ENCODE measurements at places on chromosomes 3 and 15.

GRCh38 chr15:55894399-55894965 lies 98.9 kb downstream of the NEDD4 start:
- no peak for DNase-seq

- DNase-seq: no peak
These were observed 65.8 kb upstream of the LEKR1 start for GRCh38 chr3:156760333-156760732.

DNA sequence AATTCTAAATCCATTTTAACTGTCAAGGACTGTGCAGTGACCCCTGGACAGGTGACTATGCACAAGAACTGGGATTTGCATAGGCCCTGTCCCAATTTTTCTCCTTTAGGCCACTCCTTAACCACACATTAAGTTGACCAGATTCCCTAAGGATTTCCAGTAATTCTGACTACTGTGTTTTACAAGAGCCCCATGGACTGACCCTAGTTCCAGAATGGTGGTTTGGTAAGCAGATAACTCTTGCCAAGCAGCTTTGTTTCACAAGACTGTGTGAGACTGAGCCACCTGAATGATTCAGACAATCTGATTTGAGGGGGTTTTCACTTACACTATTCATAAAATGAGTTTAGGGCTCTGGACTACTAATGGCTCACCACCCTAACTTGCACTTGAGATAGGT lies 535.8 kb downstream of the ZBBX start:
- DNase-seq: no peak

DNA sequence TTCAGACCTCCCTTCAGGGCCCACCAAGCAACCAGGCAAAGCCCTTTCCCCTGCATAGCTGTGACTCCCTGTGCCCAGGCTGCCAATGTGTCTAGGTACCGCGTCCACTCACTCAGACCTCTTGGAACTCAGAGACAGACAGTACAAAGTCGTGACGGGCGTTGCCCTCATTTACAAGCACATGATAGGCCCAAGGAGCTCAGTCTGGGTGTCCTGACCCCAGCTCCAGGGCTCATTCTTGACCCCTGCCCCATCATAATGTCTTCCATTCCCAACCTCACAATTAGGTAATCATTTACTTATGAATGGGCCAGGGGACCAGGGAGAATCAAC lies 56.0 kb downstream of the KLF13 start:
- no peak for DNase-seq

DNA sequence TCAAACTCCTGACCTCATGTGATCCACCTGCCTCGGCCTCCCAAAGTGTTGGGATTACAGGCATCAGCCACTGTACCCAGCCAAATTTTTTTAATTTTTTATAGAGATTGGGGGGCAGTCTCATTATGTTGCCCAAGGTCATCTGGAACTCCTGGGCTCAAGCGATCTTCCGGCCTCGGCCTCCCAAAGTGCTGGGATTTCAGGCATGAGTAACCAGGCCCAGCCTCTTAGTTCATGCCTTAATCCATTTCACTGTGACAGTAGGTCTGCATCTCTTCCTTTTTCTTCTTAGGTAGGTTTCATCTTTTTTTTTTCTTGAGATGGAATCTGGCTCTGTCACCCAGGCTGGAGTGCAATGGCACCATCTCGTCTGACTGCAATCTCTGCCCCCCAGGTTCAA lies 37.3 kb upstream of the PPP4R2 start:
- no peak for DNase-seq

DNA sequence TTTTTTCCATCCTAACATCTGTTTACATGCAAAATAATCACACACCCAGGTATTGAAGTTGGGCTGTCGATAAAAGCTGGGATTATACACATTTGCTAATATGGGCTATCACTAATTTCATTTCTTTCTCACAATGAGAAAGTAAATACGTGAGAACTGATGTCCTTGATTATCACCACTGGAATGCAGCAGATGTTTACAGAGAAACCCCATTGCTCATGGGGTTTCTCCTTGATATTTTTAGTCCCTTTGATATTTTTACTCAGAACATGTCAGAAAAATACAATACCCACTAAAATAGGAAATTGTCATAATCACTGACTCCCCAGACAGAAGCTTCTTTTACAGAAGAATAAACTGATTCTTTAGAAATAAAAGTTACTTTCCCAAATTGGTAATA lies 535.1 kb upstream of the CCDC54 start:
- DNase-seq: no peak

DNA sequence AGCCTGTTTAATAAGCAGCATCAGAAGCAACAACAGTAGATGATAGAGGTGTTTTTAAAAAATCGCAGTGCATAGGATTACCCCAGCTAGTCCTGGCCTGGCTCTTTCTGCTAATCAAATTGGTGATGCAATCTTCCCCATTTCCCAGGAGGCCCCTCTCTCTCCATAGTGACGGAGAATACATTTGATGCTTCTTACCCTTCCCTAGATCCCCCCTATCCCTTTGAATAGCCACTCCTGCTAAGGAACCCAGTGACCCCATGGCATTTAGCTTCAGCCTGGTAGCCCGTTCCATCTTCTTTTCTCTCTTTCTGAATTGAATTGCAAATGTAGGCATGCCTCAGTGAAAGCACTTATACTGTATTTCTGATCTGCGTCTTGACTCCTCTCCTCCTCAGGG lies 223.6 kb upstream of the GAP43 start:
- no peak for DNase-seq

DNA sequence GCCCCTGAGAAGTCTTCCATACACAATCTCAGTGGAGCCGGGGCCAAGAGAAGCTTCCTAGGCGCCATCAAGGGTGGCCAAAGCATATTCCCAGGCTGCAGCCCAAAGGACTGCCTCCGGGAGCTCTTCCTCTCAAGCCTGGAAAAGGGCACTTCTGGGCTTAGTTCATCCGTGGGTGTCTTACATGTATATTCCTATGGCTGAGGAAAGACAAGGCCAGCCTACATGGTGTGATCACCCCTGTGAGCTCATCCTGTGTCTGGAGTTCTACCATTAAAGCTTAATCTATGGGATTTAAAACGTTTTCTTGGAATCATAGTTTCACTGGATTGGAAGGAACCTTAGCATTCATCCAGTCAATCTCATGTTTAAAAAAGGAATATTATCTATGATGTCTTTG lies 21.9 kb upstream of the TIMP4 start:
- DNase-seq: no peak

- no peak for DNase-seq
These were observed 189.6 kb upstream of the THBS1 start for GRCh38 chr15:39391230-39391629.
